ENCODE measurements at places on chromosomes 1 and 21.

DNA sequence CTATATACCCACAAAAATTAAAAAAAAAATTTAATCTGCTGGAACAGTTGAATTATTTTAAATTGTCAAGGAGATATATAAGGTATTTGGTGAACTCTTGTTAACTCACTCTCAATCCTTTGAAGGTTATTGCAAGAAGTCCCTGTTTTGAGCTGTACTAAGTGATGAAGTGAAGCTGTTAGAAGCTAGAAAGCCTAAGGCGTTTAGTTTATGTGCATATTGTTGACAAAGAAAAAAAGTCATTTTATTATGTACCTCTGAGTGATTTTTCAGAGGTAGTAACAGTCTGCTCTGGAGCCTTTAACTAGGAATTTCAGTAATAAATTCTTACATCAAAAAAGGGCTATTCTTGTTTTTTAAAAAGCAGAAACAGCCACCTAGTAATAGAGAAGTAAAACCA is 59.6 kb downstream of the TMEM200B start:
- DNase-seq: no peak

GRCh38 chr1:43177691-43178090 is 5.6 kb downstream of the CFAP57 start:
- no peak for DNase-seq

DNA sequence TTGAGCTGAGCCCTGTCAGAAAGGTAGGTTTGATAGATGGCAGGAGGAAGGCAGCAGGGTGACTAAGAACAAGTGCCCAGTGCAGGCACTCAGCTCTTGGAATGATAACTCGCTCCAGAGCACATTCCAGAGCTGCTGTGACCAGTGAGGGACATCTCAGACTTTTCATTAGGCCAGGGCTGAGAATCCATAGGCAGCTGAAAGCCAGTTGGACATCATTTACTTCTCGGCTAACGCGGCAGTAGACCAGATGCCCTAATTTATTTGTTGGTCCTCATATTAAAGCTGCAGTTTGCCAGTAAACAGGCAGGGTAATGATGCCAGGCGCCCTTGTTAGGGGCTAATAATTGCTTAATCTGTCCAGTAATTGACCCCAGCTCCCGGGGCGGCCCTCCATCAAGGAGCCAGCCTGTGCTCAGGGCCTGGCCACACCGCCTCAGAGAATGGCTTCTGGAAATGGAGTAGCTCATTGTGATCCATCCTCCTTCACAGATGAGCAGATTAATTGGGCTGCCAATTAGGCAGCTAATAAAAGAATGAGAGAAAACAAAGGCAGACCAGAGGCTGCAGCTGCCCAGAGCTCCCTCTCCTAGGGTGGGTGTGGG is 122.0 kb downstream of the BEND5 start:
- no peak for DNase-seq

- no peak for DNase-seq
These were observed 7.4 kb downstream of the AZIN2 start for GRCh38 chr1:33088119-33088906.

GRCh38 chr1:174519844-174520243 is 72.1 kb downstream of the GPR52 start:
- DNase-seq: no peak

DNA sequence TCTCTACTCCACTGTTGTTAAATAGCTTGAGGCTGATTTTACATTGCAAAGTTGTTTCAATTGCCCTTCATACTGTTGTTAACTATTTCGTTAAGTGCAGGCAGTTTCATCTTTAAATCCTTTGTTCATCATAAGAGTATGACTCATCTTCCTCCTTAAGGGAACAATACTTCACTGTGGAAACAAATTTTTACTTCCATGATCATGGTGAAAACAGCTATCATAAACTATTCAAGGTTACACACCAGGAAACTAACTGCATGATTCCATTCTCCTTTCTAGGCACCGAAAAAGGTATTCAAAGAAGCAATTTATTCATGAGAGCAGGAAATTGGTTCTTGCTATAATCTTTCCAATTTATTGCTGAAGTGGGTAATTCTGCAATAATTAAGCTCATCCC is 593.2 kb downstream of the LRRIQ3 start:
- DNase-seq: no peak

GRCh38 chr1:158283965-158284364 is 5.8 kb upstream of the CD1C start:
- DNase-seq: no peak

GRCh38 chr1:30616759-30617158 is 106.6 kb downstream of the MATN1 start:
- no peak for DNase-seq

DNA sequence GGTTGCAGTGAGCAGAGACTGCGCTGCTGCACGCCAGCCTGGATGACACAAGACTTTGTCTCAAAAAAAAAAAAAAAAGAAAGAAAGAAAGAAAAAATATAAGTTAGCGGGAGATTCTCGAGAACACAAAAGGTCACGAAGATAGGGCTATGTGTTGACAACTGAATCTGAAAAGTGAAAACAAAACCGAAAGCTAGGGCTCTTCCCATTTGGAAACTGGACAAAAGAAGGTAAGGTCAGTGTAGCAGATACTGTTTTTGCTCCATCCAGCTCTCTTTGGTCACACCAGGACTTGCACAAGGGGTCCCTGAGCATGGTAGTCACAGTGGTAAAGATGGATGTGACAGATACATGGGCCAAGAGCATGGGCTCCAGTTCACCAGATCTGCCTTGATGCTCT is 60.4 kb upstream of the MAP10 start:
- no peak for DNase-seq

GRCh38 chr1:113677250-113678158 is 81.8 kb downstream of the PHTF1 start:
- peak; percentile 36 for DNase-seq

- DNase-seq: no peak
These were observed 156.0 kb downstream of the RERE start for GRCh38 chr1:8661185-8662110.

DNA sequence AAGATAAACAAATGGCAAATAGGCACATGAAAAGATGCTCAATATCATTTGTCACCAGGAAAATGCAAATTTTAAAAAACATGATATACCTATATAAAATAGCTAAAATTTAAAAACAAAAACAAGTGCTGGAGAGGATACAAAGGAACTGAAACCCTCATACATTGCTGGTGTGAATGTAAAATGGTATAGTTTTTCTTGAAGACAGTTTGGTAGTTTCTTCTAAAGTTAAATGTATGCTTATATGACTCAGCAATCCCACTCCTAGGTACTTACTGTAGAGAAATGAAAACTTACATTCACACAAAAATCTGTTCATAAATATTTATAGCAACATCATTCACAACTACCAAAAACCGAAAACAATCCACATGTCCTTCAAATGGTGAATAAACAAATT is 11.2 kb downstream of the TAF12 start:
- no peak for DNase-seq

- no peak for DNase-seq
These were observed 7.2 kb downstream of the TRIT1 start for GRCh38 chr1:39876144-39876543.

DNA sequence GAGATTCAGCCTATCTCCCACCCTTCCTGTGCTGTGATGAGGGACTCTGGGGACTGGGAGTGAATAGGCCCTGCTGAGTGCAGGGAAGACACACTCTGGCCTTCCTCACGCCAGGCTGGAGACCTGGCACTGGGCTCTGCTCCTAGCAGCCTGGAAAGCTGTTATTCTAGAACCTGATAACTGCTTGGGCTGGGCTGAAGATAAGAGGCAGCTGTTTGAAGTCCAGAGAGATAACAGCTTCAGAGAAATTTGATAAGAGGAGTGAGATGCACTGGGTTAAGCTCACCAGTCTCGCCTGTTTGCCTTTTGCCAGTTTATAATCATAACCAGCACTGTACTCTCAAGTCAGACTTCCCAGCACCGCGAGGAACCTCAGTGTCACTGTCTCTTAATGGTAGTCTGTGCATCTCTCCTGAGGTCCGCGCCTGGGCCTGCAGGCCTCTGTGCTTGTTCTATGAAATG is 46.6 kb upstream of the GPR37L1 start:
- no peak for DNase-seq

DNA sequence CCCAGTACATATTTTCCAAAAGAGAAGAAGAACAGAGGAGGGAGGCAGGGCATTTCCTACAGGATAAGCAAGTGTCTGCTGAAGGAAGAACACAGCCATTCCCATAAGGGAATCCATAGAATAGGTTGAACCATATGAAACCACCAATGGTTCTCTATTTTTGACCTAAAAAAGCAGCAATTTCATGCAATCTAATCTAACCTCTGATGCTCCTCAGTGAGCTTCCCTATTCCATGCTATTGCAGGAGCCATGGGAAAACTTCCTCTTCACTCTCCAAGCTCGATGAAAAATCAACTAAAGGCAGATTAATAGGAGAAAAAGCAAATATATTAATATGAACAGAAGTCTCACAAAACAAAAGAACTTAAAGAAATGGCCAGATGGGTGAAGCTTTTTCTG is 50.5 kb downstream of the SIPA1L2 start:
- DNase-seq: no peak

DNA sequence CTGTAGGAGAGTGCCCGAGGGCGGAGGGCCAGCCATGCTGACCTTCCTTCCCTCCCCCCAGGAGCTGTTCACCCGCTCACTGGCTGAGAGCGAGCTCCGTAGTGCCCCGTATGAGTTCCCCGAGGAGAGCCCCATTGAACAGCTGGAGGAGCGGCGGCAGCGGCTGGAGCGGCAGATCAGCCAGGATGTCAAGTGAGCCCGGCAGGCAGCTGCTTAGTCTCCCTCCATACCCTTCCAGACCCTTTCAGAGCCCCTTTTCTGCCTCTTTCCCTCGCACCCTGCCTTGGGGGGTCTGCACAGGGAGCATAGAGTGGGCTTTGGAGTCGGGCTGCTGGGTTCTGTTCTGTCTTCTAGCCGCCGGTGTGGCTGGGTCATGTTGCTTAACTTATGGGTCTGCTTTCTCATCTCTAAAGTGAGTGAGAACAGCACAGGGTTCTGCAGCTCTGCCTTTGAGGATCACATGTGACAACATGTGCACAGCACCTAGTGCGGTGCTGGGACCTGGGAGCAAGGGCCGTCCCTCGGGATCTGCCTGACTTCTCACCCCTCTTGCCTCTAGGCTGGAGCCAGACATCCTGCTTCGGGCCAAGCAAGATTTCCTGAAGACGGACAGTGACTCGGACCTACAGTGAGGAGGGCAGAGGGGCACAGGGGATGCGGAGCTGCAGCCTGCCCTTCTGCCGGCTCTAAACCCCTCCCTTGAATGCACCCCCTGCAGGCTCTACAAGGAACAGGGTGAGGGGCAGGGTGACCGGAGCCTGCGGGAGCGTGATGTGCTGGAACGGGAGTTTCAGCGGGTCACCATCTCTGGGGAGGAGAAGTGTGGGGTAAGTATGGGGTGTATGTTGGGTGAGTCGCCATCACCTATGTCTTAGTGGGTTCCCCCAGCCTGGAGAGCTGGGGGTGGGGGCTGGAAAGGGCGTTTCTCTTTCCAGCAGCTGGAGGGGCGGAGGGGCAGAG is 6.2 kb downstream of the AMPD2 start:
- DNase-seq: no peak

GRCh38 chr1:76503100-76503499 is 364.2 kb upstream of the ST6GALNAC5 start:
- no peak for DNase-seq

DNA sequence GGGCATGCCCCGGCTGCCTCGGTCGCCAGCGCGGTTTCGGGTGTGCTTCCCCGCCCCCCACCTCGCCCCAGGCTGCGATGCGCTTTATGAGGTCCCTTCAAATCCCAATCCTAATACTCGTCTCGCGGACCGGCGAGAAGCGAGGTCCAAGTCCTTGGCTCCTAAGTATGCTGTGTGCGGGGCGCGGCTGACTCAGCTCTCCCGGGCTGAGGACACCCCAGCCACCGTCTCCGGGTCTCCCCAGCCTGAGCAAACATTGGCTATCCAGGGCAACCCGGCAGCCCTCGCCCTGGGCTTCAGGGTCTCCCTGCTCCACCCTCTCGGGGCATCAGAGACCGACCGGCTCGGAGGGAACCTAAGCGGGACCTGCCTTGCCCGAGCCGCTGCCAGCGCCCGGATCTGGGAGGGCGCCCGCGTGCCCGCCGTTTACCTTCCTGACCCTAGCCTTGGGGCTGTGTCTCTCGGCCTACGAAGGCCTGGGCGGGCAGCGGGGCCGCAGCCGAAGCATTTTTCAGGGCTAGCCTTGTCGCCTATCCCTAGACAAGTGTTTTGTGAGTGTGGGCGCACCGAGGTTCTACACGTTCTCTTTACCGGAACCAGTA is 1.2 kb downstream of the ITPKB start:
- DNase-seq: no peak

DNA sequence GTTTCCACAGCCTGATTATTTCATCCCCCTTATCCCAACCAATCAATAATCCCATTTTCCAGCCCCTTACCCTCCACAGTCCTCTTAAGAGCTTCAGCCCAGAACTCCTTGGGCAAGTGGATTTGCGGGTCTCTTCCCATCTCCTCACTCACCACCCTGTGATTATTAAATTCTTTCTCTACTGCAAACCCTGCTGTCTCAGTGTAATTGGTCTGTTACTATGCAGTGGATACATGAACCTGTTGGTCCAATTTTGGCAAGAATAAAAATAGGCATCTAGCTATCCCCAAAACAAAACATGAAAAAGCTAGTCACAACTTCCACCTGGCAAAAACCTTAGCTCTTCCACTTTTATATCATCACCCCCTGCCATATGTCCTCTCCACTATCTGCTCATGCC is 36.2 kb upstream of the TNFSF4 start:
- DNase-seq: no peak

DNA sequence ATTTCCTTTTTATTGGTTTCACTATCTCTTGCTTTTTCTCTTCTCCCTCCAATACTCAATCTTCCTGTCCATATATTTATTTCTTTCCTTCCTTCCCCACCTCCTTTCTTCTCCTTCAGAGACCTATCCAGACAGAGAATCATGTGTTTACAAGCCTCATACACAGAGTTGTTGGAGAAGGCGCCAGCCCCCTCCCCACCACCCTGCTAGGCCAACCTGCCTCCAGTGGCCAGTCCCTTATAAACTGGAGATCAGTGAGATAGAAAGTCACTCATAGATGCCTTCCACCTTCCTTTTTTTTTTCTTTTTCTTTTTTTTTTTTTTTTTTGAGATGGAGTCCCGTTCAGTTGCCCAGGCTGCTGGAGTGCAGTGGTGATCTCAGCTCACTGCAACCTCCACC is 53.3 kb downstream of the CD247 start:
- no peak for DNase-seq

DNA sequence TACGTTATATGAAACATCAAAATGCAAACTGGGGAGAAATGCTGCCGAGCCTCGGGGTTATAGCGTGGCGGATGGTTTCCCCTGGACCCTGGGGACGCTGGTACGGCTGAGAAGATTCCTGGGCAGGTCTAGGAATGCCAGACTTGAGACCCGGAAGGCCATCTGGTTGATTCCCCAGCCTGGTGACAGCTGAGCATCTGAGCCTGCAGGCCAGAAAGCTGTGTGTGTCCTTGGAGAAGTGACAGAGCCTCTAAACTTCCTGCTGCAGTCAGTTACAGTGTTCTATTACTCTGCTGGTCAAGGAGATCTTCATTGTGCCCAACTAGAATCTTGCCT is 2.3 kb downstream of the VASH2 start:
- DNase-seq: peak; percentile 54

Measured in hindlimb muscle (tissue), 1 donor.